Stimulated activated naive CD8-positive, alpha-beta T cell treated with anti-CD3 and anti-CD28 coated beads, Interleukin-15, amount 100 ng/mL, for 72 hours (primary cell): ENCODE measurements at places on chromosomes 4 and X.

DNA sequence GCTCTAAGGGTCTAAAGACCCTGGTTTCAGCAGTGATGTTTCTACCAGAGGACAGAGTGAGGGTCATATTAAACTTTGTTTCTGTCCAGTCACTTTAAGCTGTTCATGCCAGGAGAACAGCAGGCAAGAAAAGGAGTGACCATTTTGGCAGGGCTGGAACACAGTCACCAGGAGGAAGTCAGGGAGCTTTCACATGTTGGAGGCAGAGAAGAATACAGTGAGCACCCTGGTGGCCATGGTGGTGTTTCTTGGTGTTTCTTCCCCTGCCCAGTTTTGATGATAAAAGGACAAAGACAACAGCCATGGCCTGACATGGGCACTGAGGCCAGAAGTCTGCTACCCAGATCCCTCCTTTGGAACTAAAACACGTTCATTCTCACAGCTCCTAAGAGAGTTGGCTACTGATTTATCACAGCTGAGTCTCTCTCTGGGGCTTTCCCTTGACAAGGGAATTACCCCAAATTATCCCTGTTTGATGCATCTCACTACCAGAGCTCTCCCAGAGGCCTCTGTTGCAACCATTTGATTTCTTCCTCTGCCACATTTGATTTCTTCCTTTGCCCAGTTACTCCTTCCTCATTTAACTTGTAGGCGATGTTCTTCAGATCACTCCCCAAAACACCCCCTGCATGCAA lies 106.4 kb upstream of the NWD2 start:
- DNase-seq, result no peak

DNA sequence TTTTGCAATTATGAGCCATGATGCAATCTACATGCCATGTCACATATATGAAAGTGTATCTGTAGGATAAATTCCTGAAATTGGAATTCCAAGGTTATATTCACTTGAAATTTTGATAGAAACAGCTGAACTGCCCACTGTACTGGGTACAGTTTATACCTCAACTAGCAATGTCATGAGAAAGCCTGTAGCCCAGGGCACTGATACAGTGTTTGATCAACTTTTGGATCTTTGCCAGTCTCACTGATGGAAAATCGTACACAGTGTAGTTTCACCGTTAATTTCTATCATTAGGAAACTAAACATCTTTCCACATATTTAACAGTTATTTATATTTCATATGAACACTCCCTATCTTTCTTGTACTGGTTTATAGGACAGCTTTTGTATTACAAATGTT lies 34.2 kb downstream of the TAPT1 start:
- DNase-seq, result no peak

DNA sequence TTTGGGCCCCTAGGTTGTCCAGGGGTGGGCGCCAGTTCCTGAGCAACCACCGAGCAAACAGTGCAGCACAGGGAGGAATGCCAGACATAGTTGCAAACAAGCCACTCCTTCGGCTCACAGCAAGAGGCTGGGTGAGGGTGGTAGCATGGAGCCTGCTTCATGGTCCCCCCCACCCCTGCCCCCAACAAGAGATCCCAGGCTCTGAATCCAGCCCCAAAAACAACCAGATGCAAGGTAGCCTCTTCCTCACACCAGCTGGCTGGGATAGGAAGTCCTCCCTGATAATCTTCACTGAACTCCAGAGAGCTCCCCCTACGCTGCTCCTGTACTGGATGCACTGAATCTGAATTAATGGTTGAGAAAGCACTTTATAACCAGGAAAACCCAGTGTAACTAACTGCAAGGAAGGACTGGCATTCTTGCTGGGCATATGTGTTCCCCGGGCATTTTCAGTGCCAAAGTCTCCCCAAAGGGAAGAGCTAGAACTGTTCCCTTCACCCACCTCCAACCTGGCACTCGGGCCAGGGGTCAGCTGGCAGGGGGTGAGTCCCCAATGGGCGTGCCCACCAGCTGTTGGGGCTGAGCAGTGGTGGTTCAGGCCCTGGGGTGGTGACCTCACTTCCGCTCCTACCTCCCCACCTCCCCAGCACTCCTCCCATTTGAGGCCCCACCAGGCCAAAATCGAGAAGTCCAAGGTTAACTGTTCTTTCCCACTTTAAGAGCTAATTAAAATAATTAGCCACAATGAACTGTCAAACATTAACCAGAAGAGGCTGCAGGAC lies 1.5 kb downstream of the ELF4 start:
- no peak for DNase-seq

- DNase-seq, result no peak
Observed at GRCh38 chrX:121876305-121876704, 828.9 kb downstream of the GLUD2 start.

- DNase-seq, result no peak
Observed at GRCh38 chr4:170940043-170940724, 850.4 kb upstream of the AADAT start.

- DNase-seq, result no peak
Observed at GRCh38 chr4:152385551-152385950, 150.3 kb downstream of the FBXW7 start.
